Uterine smooth muscle cell (primary cell): ENCODE measurements at places on chromosomes 13 and 19. TPM values are rescaled to one million over a fixed set of nuclear protein-coding genes. Genes with fewer than 3 reads are reported as not detected.

Gene FZR1
- 39.5 and 61.0 TPM in 2 replicates for total RNA-seq

Gene CGB5
- total RNA-seq: not detected in 2 replicates

Gene GAPDHS
- total RNA-seq: not detected in 2 replicates

Gene NLRP5
- total RNA-seq: not detected in 2 replicates

Gene ATP5F1D
- total RNA-seq: 19.8 and 26.2 TPM in 2 replicates

Gene PEG3
- 1.9 and 3.9 TPM in 2 replicates for total RNA-seq

Gene ARL11
- total RNA-seq: not detected in 2 replicates

Gene RGL3
- total RNA-seq: 0.50 and 1.00 TPM in 2 replicates

Gene POLR2E
- 82.0 and 138 TPM in 2 replicates for total RNA-seq

Gene MCEMP1
- not detected in 2 replicates for total RNA-seq

Gene SYNE4
- total RNA-seq: 0.25 TPM in 1 of 2 replicates, not detected in the other

Gene PSG6
- total RNA-seq: 0.11 TPM in 1 of 2 replicates, not detected in the other

Gene MUC16
- total RNA-seq: under 0.01 TPM in 2 replicates

Gene ZNF577
- 4.0 and 7.2 TPM in 2 replicates for total RNA-seq

Gene OR7D2
- total RNA-seq: under 0.01 and 0.12 TPM in 2 replicates

Gene QPCTL
- total RNA-seq: 15.6 and 24.7 TPM in 2 replicates

Gene TMC4
- 0.87 TPM in 1 of 2 replicates, not detected in the other for total RNA-seq

Gene MYO16
- total RNA-seq: under 0.01 TPM in 1 of 2 replicates, not detected in the other

Gene PRTN3
- not detected in 2 replicates for total RNA-seq

Gene CDC42EP5
- total RNA-seq: 3.8 and 15.2 TPM in 2 replicates

Gene RDH8
- total RNA-seq: not detected in 2 replicates

Gene CNMD
- total RNA-seq: not detected in 2 replicates

Gene SHD
- not detected in 2 replicates for total RNA-seq

Gene VSTM2B
- not detected in 2 replicates for total RNA-seq

Gene OXGR1
- total RNA-seq: not detected in 2 replicates

Gene SULT2B1
- total RNA-seq: not detected in 2 replicates

Gene CEACAM4
- total RNA-seq: not detected in 2 replicates

Gene SRRM5
- not detected in 2 replicates for total RNA-seq

Gene PDE4C
- under 0.01 and 0.44 TPM in 2 replicates for total RNA-seq

Gene RUBCNL
- total RNA-seq: 2.8 and 20.0 TPM in 2 replicates

Gene OR4F17
- not detected in 2 replicates for total RNA-seq

Gene FEM1A
- total RNA-seq: 11.9 and 13.7 TPM in 2 replicates

Gene C13orf46
- total RNA-seq: 0.25 and 0.33 TPM in 2 replicates

Gene ZNF570
- total RNA-seq: 7.0 and 7.6 TPM in 2 replicates

Gene FLT1
- total RNA-seq: 3.1 and 6.2 TPM in 2 replicates

Gene NKG7
- total RNA-seq: not detected in 2 replicates

Gene NKPD1
- 0.12 and 0.44 TPM in 2 replicates for total RNA-seq

Gene ZNF790
- 5.0 and 7.2 TPM in 2 replicates for total RNA-seq

Gene THSD1
- 8.4 and 14.1 TPM in 2 replicates for total RNA-seq

Gene CRX
- total RNA-seq: not detected in 2 replicates
